ENCODE measurements at places on chromosomes 12 and 14. TPM values are rescaled to one million over a fixed set of nuclear protein-coding genes. Genes with fewer than 3 reads are reported as not detected.

ACYP1 gene
- total RNA-seq = 25.5 TPM

DEGS2 gene
- 2.4 TPM for total RNA-seq

ERBB3 gene
- 1.3 TPM for total RNA-seq

CPSF6 gene
- total RNA-seq = 64.2 TPM

CPNE6 gene
- total RNA-seq = not detected

IL22 gene
- not detected for total RNA-seq

Measured in A549 treated with DMSO at 1 μM for 4 hours (cell line).